ENCODE measurements at places on chromosomes 13 and 19.

DNA sequence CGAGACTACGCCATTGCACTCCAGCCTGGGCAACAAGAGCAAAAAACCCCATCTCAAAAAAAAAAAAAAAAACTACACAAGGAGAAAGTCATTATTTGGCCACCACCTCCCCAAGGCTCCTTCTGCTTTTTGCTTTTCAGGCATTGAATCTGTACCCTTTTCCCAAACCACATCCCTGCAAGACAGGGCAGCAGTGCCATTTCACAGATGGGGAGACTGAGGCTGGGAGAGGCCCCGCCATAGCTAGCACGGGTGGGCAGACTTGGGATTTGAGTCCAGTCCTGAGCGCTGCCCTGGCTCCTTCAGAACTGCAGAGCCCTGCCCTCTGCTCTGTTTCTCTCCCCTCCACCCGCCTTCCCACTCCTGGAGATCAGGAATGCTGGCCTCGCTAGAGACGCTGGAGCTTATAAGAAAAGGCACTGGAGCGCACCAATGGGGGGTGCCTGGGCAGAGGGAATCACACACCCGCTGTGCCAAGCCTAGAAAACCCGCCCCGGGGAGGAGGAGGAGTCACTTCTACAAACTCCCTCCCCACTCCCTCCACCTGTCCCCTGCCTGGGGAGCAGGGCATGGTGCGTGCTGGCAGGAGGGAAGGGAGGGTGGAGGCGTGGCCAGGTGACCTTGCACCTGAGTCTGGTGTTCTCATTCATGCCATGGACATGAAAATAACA is 17.6 kb downstream of the TJP3 start:
- no peak for DNase-seq

DNA sequence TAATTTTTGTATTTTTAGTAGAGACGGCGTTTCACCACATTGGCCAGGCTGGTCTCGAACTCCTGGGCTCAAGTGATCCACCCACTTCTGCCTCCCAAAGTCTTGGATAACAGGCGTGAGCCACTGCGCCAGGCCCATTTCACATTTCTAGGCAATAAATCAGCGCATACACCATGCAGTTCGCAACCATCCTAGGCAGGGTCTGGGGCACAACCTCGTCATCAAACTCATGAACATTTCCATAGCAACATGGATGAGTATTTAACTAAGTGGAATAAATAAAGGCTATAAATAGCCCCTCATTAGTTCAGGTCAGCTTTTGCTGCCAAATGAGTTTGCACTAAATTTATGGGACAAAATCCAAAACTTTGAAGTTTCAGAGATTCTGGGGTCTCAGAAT is 8.2 kb downstream of the MEIS3 start:
- no peak for DNase-seq

- no peak for DNase-seq
Measured at GRCh38 chr19:16336571-16336970, 11.9 kb downstream of the KLF2 start.

GRCh38 chr13:26515721-26516120 is 41.8 kb upstream of the WASF3 start:
- no peak for DNase-seq

- DNase-seq = no peak
Measured at GRCh38 chr13:61880578-61881283, 465.1 kb upstream of the PCDH20 start.

- no peak for DNase-seq
Measured at GRCh38 chr13:104571161-104571892, 1505.1 kb upstream of the SLC10A2 start.

- no peak for DNase-seq
Measured at GRCh38 chr19:5179256-5179655, 161.4 kb downstream of the PTPRS start.

- DNase-seq = no peak
Measured at GRCh38 chr19:32813862-32814425, 55.6 kb downstream of the SLC7A9 start.

DNA sequence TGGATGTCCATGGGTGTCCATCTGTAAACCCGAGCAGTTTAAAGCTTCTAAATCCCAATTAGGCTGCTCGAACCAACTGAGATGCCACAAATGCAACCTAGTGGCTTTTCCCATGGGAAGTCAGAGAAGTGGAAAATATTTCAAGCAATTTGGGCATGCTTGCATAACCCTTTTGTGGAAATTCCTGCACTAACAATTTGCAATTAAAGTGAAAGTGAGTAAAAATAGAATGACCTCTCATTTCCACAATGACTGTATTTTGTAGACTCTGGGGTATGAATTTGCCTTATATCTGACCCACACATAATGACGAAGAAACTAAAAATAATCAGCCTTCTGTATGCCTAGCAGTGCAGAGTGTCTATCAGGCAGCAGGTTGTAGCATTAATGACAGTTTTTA is 91.8 kb upstream of the TSC22D1 start:
- DNase-seq = no peak

- no peak for DNase-seq
Measured at GRCh38 chr13:78608252-78608687, 4.9 kb upstream of the POU4F1 start.

DNA sequence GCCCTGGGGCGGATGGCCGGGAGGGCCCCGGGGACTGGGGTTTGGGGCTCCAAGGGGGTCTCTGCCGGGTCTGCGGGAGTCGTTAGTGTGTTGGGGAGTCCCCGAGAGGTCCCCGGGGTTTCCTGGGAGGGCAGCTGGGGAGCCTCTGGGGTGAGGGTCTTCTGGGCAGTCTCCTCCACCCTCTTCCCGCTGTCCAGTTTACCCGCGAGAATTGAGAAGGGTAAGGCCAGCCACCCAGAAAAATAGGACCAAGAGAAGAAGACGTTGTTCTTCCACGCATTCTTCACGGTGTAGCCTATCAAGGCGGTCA is 1.0 kb upstream of the ETFB start:
- DNase-seq = no peak

GRCh38 chr13:112933649-112934048 is 35.4 kb upstream of the MCF2L start:
- DNase-seq = no peak

DNA sequence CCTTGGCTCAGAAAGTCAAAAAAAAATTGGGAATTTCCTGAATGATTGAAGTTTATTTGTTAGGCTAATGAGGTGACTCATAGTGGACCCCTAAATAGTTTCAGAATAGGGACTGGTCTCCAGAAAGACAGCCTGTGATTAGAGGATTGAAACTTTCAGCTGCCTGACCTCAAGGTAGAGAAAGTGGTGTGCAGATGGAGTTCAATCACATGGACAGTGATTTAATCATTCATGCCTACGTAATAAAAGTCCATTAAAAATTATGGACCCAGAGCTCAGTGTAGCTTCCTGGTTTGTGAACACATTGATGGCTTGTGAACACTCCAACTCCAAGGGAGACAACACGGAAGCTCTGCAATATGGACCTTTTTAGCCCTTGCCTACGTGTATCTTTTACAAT is 533.2 kb upstream of the PCDH9 start:
- DNase-seq = no peak

- DNase-seq = no peak
Measured at GRCh38 chr19:36073121-36073876, 18.6 kb downstream of the WDR62 start.

- DNase-seq = no peak
Measured at GRCh38 chr13:109697936-109698335, 88.4 kb downstream of the IRS2 start.

DNA sequence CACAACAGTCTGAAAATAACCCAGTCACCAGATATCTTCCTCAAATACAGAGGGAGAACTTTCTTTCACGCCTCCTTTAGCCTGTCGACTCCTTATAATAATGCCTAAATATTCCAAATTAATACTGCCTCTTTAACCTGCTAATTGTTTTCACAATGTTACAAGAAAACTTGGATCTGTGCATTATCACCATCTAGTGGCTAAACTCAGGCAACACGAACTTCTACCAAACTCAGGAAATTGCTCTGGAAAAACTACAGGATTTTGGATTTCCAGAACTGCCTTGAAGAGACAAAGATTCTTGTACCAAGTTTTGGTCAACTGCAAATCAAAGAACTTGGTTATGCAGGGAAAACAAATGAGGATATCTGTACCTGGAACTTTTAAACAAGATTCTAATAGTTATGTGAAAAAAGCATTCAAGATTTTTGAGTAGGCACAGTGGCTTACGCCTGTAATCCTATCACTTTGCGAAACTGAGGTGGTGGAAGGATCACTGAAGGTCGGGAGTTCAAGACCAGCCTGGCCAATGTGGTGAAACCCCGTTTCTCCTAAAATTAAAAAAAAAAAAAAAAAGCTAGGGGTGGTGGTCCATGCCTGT is 10.8 kb downstream of the CLN5 start:
- DNase-seq = peak; percentile 10

GRCh38 chr19:48397263-48398101 is 4.0 kb downstream of the GRIN2D start:
- no peak for DNase-seq

DNA sequence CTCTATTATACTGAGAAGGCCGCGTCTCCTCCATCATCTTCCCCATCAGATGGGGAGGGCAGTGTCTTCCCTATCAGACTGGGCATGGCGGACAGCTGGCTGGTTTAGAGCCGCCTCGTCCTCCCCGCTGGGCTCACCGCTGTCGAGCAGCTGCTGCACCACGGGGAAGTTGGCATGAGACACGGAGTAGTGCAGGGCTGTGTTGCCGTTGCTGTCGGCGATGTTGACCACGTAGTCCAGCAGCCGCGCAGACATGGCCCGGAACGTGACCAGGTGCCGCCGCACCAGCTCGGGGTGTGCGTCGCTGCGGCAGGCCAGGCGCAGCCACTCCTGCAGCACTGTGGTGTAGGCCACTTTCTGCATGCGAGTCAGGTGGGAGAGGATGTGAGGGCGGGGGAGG is 18.8 kb upstream of the SPC24 start:
- no peak for DNase-seq

DNA sequence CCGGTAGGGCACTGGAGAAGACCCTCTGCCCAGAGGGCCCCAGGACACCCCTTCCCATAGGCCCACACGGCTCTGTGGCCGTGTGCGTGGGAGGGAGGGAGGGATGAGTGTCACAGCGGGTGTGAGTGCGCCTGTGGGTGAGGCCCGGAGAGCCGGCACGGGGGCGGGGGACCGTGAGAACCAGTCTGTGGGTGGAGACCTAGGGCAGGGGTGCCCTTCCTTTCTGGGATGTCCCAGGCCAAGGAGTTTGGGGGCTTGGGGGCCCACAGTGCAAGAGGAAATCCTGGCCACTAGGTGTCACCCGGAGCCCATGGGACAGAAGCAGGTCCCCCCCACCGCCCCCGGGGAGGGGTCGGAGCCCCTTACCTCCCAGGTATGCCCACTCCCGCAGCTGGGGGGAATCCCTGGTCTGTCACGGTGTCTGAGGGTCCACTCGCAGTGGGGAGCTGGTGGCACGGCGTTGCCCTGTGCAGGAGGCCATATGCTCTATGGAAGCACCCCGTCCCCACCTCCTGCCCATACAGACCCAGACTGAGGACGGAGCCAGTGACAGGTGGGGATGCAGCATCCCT is 16.0 kb upstream of the SLC7A10 start:
- peak; percentile 48 for DNase-seq

DNA sequence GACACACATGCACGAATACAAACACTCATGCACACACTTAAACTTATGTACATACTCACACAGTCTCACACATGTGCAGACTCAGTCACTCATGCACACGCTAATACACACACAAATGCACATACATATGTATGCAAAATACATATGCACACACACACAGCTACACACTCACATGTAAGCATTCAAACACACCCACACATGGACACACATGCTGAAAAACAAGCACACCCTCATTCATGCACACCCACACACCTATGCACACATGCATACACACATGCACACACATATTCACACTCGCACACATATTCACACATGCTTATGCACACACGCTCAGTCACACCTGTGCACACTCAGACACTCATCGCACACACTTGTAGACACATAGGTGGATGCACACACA is 9.3 kb downstream of the MUC16 start:
- no peak for DNase-seq

GRCh38 chr19:33492090-33492489 is 29.5 kb downstream of the PEPD start:
- no peak for DNase-seq

GRCh38 chr13:40780822-40781401 is 8.5 kb upstream of the SLC25A15 start:
- no peak for DNase-seq

GRCh38 chr13:59906413-59907049 is 257.2 kb downstream of the DIAPH3 start:
- DNase-seq = peak; percentile 14

GRCh38 chr13:46620471-46620870 is 67.5 kb downstream of the LRCH1 start:
- no peak for DNase-seq

- no peak for DNase-seq
Measured at GRCh38 chr13:108328848-108329247, 59.3 kb downstream of the TNFSF13B start.

GRCh38 chr19:16378291-16378889 is 53.8 kb downstream of the KLF2 start:
- DNase-seq = no peak

GRCh38 chr19:54339646-54340358 is 840 bp upstream of the LILRA4 start:
- DNase-seq = no peak

GRCh38 chr19:49201042-49201441 is 43.5 kb downstream of the TRPM4 start:
- no peak for DNase-seq

DNA sequence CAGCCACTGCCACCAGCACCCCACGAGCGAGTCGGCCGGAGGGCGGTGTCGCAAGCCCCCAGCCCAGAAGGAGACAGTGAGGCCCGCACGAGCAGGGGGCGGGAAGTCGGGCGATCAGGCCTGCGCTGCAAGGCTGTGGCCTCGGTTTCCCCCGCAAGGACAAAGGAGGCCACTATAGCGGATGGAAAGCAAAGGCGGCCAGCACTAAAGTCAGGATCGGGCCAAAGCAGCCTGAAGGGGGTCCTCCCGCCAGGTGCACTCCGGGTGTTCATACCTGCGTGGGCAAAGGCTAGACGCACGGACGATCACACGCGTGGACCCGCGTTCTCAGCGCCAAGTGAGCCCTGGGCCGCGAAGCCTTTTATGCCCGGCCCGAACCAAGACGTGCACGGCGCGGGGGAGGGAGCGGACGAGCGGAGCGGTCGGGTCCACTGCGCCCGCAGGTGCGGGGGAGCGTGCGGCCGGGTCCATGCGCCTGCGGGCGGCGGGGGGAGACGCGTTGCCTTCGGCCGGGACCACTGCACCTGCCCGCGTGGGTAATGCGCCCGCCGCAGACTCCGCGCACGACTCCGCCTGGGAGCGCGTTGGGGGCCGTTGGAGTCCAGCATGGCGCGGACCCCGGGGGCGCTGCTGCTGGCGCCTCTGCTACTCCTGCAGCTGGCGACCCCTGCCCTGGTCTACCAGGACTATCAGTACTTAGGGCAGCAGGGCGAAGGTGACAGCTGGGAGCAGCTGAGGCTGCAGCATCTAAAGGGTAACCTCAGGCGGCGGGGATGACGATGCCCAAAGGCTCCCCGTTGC is at the start of the genes PRDX2 and THSD8:
Gene PRDX2, minus strand, starts transcription at position 335 of the 801 bp plus-strand sequence. CDS start 539 bp downstream, outside the sequence.
Gene THSD8, plus strand, starts transcription at position 604 of the 801 bp plus-strand sequence. Its CDS starts 3 bp downstream, at position 607.
- DNase-seq = peak; percentile 70

GRCh38 chr13:36353001-36353400 is 6.8 kb upstream of the SPART start:
- DNase-seq = no peak

GRCh38 chr13:43324129-43324528 is 300.7 kb downstream of the DNAJC15 start:
- no peak for DNase-seq
